ENCODE measurements at places on chromosomes 3 and 15. TPM values are rescaled to one million over a fixed set of nuclear protein-coding genes. Genes with fewer than 3 reads are reported as not detected.

DNA sequence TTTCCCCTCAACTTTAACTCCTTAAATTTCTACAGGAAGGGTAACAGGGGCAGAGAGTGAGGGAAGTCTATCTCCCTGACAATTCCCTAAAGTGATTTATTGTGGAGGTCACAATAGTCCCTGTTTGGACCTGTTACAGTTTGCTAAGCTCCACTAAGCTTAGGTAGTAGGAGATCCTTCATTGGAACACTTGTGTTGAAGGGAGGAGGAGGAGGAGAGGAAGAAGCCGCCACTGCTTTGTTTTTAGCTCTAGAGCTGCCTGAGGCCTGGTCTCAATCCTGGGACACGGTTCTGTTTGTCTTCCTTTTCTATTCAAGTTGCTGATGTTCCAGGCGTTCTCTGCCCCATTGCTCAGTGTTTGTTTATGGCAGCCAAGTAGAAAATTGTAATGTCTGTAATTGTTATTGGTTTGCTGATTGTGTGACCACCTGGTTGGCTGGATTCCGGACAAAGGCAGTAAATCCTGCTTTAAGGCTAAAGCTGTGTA lies 48.4 kb downstream of the HES1 start:
- no peak overlapping the region for H3K27ac ChIP-seq
- no peaks in the 10 kb centered on the region for H3K36me3 ChIP-seq
- H3K4me1 ChIP-seq = peaks cover 8% of the 10 kb centered on the region
- DNase-seq = no peak
- H3K27me3 ChIP-seq = no peaks in the 10 kb centered on the region
- H3K4me3 ChIP-seq = no peak overlapping the region

DNA sequence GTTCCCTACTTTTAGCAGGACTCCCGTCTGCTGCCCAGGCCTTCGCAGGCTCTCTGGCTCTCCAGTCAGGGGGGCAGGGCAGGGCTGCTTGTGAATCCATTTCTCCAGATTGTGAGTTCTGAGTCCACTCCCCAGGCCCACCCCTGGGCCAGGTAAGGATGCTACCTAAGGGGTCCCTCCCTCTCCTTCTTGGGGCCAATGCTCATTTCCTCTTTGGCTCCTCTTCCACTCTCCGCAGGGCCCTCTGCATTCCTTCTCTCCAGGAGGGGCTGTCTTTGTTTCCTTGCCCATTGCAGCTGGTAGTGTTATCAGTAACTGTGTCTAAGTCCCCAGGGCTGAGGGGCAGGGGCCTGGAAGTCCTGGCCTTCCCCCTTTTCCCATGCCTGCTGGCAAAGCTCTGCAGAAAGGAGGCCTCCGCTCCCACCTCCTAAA lies 13.0 kb upstream of the CACNA2D2 start:
- peak overlapping the region; percentile 66 for H3K27ac ChIP-seq
- peak; percentile 48 for DNase-seq
- no peaks in the 10 kb centered on the region for H3K36me3 ChIP-seq
- peaks cover 9% of the 10 kb centered on the region for H3K27me3 ChIP-seq
- peak overlapping the region; percentile 59 for H3K4me3 ChIP-seq

DNA sequence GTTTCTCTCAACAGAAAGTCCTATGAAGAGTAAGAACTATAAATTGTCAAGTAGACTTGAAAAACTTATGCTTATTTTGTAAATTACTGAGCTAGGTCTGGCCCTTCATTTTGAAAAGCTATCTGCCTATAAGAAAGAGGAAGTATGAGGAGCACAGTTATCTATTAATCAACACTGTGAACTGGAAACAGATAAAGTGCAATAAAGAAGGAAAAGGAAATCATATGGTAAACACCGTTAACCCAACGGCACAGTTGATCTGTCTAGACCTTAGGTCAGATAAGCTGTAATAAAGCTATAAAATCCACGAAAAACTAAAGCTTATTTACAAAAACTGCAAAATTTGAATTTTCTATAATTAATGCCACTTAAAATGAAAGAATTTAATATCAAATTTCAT lies 242.5 kb downstream of the ZBTB20 start:
- no peak for DNase-seq
- no peaks in the 10 kb centered on the region for H3K36me3 ChIP-seq
- H3K27ac ChIP-seq = no peak overlapping the region

DNA sequence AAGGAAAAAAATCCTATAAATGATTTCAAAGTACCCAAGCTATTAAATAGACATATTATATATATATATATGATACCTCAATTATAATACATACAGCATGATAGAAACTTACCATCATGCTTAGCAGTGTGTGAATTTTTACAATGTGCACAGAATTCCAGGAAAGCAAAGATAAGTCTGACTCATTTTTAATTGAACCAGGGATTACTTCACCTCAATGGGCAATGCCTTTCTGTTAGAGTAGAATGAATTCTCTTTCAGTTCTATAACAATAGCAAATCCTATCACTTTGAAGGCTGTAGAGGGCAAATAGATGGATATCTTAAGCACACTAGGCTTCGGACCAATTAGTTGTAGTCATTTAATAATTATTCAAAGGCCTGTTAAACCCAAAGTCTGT lies 54.8 kb upstream of the P3H2 start:
- no peak overlapping the region for H3K27ac ChIP-seq
- no peak overlapping the region for H3K4me3 ChIP-seq
- H3K27me3 ChIP-seq = no peaks in the 10 kb centered on the region
- peaks cover 7% of the 10 kb centered on the region for H3K36me3 ChIP-seq
- no peaks in the 10 kb centered on the region for H3K4me1 ChIP-seq

- H3K4me1 ChIP-seq = peaks cover 18% of the 10 kb centered on the region
- no peaks in the 10 kb centered on the region for H3K27me3 ChIP-seq
- H3K27ac ChIP-seq = no peak overlapping the region
- no peaks in the 10 kb centered on the region for H3K36me3 ChIP-seq
- H3K4me3 ChIP-seq = no peak overlapping the region
- no peak for DNase-seq
Measured at GRCh38 chr15:57079931-57080620, 161.6 kb downstream of the TCF12 start.

DNA sequence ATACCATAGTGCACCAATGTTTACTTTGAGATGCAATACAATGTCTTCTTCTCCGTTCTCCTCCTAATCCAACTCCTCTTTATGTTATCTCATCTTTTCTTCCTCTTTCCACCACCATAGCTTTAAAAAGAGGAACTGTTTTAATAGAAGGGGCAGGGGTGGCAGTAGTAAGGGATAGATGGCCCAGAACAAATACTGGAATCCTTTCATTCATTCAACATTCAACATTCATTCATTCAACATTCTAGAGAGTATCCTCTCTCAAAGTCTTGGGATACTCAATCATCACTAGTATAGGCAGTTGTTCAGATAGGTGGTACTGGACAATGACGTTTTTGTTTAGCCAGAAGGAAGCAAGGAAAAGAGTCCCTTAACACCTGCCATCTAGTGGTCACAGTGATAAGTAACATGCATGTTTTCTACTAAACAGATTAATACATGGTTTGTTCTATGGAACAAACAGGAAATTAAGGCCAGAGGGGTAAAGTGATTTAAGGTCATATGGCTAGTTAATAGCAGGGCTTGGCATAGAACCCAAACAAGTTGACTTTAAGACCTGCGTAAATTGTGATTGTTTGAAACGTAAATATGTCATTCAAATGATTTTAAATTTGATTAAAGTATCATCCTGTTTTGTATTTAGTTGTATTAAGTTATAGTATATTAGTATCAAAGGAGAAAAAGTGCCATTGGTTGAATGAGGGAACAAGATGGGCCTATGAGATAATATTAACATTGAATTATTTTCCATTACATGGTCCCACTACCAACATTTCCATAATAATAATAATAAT lies 26.9 kb upstream of the EHHADH start:
- no peak for DNase-seq
- H3K27ac ChIP-seq = no peak overlapping the region
- H3K4me3 ChIP-seq = no peak overlapping the region
- H3K36me3 ChIP-seq = peaks cover 7% of the 10 kb centered on the region
- H3K27me3 ChIP-seq = peaks cover 3% of the 10 kb centered on the region

DNA sequence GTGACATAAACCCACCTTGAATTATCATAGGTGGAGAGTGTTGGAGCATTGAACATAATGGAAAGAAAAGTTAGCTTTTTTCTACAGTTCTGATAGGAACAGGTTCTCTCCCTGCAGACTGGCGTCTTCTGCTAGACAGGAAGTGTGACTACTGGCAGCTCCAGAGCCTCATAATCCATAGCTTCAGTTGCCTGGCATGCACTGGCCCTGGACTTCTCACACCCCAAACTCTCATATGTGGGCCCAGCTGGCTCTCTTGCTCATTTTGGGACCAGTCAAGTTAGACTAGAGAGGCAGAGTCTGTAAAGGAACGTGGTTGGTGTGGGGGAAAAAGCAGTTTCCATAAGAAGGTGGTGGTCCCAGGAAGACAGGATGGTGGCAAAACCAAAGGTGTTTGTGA lies 180.1 kb downstream of the VGLL4 start:
- no peak for DNase-seq
- no peak overlapping the region for H3K27ac ChIP-seq
- no peaks in the 10 kb centered on the region for H3K4me1 ChIP-seq
- no peak overlapping the region for H3K4me3 ChIP-seq

DNA sequence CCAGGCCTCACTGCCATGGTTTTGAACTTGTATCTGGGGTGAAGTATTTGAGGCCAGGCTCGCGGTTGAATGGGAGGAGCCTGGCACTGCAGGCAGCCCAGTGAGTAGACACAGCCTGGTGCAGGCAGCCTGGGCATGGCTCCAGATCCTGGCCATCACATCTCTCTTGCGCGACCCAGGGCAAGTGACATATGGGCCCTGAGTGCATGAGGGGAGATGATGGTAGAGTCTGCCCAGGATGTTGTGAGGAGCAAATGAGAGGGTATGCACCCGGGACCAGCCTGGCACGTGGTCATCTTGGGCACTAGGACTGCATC lies 103.5 kb downstream of the TBC1D2B start:
- H3K4me1 ChIP-seq = peaks cover 6% of the 10 kb centered on the region
- no peak for DNase-seq

DNA sequence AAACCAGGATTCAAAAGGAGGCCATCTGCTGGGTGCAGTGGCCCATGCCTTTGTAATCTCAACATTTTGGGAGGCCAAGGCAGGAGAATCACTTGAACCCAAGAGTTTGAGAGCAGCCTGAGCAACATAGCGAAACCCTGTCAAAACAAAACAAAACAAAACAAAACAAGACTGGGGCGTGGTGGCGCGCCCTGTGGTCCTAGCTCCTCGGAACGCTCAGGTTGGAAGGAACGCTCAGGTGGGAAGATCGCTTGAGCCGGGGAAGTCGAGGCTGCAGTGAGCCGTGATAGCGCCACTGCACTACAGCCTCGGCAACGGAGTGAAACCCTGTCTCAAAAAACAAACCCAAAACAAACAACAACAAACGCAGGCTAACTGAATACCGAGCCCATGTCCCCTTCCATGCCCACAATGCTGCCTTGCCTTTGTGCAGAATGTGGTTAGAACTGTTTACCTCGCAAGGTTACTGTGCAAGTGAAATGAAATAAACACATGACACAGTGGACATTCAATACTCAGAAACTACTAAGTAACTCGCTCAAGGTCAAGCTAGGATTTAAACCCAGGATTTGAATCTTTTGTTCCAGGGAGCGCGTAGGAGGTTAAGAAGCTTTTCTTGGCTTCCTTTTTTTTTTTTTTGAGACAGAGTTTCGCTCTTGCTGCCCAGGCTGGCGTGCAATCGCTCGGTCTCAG lies 766 bp upstream of the EMC4 start:
- no peak for DNase-seq
- peaks cover 12% of the 10 kb centered on the region for H3K27me3 ChIP-seq
- peaks cover 4% of the 10 kb centered on the region for H3K4me1 ChIP-seq
- no peaks in the 10 kb centered on the region for H3K36me3 ChIP-seq
- peak overlapping the region; percentile 96 for H3K27ac ChIP-seq
- peak overlapping the region; percentile 94 for H3K4me3 ChIP-seq

GRCh38 chr3:16426665-16427064 lies 86.8 kb downstream of the RFTN1 start:
- no peak for DNase-seq
- no peak overlapping the region for H3K4me3 ChIP-seq
- peaks cover 2% of the 10 kb centered on the region for H3K27me3 ChIP-seq
- H3K36me3 ChIP-seq = no peaks in the 10 kb centered on the region

GRCh38 chr3:72818905-72819304 lies 29.3 kb downstream of the SHQ1 start:
- peaks cover 6% of the 10 kb centered on the region for H3K4me1 ChIP-seq
- H3K4me3 ChIP-seq = no peak overlapping the region
- H3K27me3 ChIP-seq = no peaks in the 10 kb centered on the region
- no peak overlapping the region for H3K27ac ChIP-seq
- no peaks in the 10 kb centered on the region for H3K36me3 ChIP-seq

- no peaks in the 10 kb centered on the region for H3K4me1 ChIP-seq
- no peaks in the 10 kb centered on the region for H3K27me3 ChIP-seq
Measured at GRCh38 chr15:61327019-61327631, 98.0 kb upstream of the RORA start.

- DNase-seq = no peak
- peak overlapping the region; percentile 98 for H3K4me3 ChIP-seq
- no peaks in the 10 kb centered on the region for H3K36me3 ChIP-seq
- H3K27me3 ChIP-seq = peaks cover 17% of the 10 kb centered on the region
- peak overlapping the region; percentile 64 for H3K27ac ChIP-seq
Measured at GRCh38 chr15:31332681-31333071, 6.0 kb downstream of the KLF13 start.

- H3K4me3 ChIP-seq = no peak overlapping the region
- peaks cover 3% of the 10 kb centered on the region for H3K4me1 ChIP-seq
- H3K36me3 ChIP-seq = no peaks in the 10 kb centered on the region
Measured at GRCh38 chr3:71579935-71580406, 3.6 kb downstream of the FOXP1 start.

- H3K36me3 ChIP-seq = peaks cover 10% of the 10 kb centered on the region
- no peak overlapping the region for H3K27ac ChIP-seq
- H3K27me3 ChIP-seq = peaks cover 8% of the 10 kb centered on the region
- no peak overlapping the region for H3K4me3 ChIP-seq
- no peak for DNase-seq
Measured at GRCh38 chr3:10560060-10560861, 54.9 kb upstream of the ATP2B2 start.

- H3K4me1 ChIP-seq = peaks cover 19% of the 10 kb centered on the region
- H3K4me3 ChIP-seq = no peak overlapping the region
- DNase-seq = no peak
- no peak overlapping the region for H3K27ac ChIP-seq
- peaks cover 17% of the 10 kb centered on the region for H3K27me3 ChIP-seq
Measured at GRCh38 chr15:42733027-42733426, 3.9 kb downstream of the CDAN1 start.

Gene KNG1
- not detected for total RNA-seq

Gene CLRN1
- total RNA-seq = not detected

Gene CLDN18
- total RNA-seq = not detected

Gene IMPG2
- 2.4 TPM for total RNA-seq

Gene SENP7
- 112 TPM for total RNA-seq

Gene PATL2
- total RNA-seq = not detected

Gene SAMD7
- not detected for total RNA-seq

Gene GOLGA6L4
- total RNA-seq = 14.6 TPM

Gene FOXB1
- total RNA-seq = not detected
